ENCODE measurements at places on chromosomes 1 and 21.

DNA sequence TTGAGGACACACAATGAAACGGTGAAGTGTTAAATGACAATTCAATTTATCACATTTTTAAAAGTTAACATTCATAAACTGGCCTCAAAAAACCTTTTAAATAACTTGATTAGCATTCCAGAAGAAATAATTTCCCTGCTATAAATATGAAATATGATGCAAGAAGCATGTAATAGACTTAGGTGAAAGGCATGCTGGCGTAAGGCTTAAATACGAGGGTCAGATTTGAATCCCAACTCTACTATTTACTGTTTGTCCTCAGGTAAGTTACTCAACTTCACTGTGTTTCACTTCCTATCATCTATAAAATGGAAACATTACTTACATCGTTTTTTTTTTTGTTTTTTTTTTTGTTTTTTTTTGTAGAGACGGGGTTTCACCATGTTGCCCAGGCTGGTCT, 40.8 kb downstream of the EPRS1 start:
- no peak for DNase-seq

DNA sequence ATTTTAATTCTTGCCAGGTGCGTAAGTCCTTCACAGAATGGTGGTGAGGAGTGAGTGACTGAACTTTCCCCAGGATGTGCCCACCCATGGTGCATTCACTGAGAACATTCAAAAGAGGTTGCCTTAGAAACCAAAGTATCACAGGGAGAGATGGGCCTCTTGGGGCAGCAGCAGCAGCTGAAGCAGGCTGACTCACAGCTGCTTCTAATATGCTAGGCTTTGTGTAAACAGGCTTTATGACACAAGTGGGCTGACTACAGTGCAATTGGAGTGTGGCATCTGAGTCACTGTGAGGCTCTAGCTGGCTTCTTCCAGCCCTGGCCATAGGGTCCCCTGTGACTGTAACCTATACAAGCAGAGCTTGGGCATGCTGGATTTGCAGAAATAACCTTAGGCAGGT, 12.6 kb downstream of the PIGP start:
- DNase-seq, result peak; percentile 97

GRCh38 chr1:1917304-1917976, 1.6 kb downstream of the TMEM52 start:
- DNase-seq, result no peak

GRCh38 chr1:9073143-9073542, 3.7 kb upstream of the SLC2A5 start:
- no peak for DNase-seq

GRCh38 chr21:35273333-35273732, 224.2 kb upstream of the RUNX1 start:
- DNase-seq, result peak; percentile 54

GRCh38 chr1:199646761-199647160, 380.7 kb upstream of the NR5A2 start:
- DNase-seq, result no peak

DNA sequence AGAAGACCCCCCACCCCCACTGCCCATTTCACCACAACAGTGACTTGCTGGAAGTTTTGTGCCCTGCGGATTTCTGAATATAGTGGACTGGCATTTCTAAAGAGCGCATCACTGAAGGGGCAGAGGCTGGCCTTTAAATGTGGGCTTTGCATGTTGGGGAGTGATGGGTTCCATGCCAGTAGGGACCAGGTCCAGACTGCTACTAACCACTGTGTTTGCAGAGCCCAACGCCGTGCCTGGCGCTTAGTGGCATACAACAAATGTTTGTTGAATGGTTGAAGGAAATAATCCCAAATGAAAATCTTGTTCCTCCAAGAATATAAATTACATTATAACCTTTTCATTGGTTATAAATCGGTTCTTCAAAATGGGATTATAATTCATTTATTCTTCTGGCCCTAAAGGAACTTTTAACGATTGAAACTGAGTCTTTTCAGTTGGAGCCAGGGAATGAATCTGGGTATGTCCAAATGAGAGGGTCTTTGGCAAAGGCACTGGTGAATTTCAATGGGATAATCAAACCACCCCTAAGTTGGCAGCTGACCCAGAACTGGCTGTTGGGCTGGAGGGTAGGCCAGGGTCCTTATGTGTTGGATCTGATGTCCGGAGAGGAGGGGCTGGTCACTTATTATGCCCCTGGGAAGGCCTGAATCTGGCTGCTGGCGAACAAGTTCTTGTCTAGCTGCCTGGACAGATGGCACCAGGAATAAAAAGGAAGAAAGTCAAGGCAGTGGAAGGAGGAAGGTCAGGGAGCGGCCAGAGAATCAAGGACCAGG, 13.8 kb upstream of the SDHB start:
- no peak for DNase-seq

GRCh38 chr1:86155807-86156565, 586 bp downstream of the COL24A1 start:
- DNase-seq, result no peak

Measured in NCI-H774 (cell line).